ENCODE measurements at places on chromosomes 2 and 18. TPM values are rescaled to one million over a fixed set of nuclear protein-coding genes. Genes with fewer than 3 reads are reported as not detected.

DNA sequence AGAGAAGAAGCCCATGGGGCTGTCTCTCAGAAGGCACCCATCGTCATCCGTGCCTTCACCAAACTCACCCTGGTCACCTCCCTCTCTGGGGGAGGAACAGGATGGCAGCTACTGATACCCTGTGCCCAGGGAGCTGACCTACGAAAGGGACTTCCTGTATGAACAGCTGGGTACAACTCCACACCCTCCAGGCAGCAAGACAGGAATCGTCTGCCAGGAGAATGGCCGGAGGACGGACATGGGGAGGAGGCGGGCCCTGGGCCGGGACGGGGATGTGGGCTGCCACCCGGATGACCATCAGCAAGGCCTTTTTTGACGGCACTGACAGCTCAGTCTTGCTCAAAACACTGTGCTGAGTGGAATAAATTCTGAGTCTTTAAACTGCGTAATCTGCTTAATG lies 243.6 kb downstream of the HDAC4 start:
- no peak for DNase-seq

DNA sequence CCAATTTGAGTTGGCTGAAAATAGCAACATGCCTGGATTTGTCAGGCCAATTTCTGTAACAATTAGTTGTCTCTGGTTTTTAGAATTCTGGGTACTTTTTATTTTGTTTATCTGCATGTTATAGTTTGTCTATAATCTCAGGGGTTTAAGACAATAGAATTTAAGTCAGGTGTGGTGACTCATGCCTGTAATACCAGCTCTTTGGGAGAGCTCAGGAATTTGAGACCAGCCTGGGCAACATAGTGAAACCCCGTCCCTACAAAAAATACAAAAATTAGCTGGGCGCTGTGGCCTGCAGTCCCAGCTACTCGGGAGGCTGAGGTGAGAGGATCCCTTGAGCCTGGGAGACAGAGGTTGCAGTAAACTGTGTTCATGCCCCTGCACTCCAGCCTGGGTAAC lies 114.4 kb upstream of the GLS start:
- no peak for DNase-seq

- no peak for DNase-seq
Observed at GRCh38 chr2:234569776-234570430, 73.0 kb upstream of the ARL4C start.

GRCh38 chr2:45697190-45697589 lies 45.7 kb downstream of the PRKCE start:
- no peak for DNase-seq

Gene CAMKMT
- polyA plus RNA-seq, result 7.2 TPM

DNA sequence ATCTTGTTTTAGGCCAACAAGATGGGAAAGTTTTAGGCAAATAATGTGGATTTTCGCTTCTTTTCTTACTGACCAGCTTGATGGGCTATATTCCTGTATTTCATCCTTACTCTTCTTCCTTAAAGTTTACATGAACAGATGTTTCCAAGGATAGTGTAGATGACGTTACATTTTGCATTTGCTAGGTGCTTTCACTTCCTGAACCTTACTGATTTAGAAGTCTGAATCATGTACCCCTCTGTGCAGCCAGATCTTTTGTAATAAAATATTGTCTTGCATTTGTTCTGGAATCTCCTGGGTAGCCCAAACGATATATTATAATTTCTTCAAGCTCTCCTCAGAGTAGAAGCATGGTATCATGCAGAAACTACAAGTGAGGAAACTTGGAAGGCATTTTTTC lies 93.4 kb downstream of the CALCRL start:
- DNase-seq, result no peak

DNA sequence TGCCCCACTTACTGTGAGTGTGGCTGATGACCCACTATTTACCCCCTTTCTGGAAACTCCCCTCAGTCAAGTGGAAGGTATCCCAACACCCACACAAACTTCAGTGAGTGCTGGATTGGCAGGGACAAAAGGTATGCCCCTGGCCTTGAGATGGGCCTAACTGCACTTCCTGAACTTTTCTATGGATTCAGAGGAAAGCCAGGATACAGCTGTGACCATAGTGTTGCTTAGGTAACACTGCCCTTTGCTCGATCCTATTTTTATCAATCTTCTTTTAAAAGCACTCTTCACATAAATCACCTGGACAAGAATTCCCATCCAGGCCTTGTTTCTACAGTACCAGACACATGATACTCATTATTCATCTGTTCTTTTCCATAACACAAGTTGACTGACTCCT lies 671.5 kb upstream of the SLC8A1 start:
- no peak for DNase-seq

DNA sequence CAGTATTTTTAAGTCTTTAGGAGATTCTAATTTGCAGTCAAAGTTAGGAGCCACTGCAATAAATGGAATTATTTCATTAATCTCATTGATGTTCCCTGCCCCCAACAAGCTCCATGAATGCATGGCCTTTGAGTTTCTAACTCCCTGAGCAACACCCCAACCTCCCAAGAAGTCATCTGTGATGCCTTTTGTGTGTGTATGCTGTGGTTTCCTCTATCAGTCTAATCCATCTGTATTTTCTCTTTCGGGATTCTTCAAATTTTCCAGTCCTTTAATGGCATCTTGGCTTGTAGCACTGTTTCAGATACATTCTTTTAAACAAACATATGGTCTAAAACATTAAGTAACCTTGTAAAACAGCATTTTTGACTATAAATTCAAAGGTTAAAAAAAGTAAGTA lies 16.8 kb downstream of the SERPINB10 start:
- no peak for DNase-seq

Gene TMEM200C
- 0.58 TPM for polyA plus RNA-seq

Gene SPEG
- 0.57 TPM for polyA plus RNA-seq

Gene FSIP2
- polyA plus RNA-seq, result 0.01 TPM

Gene FAM237A
- polyA plus RNA-seq, result not detected

- DNase-seq, result no peak
Observed at GRCh38 chr18:45133276-45133675, 452.6 kb downstream of the SETBP1 start.

- no peak for DNase-seq
Observed at GRCh38 chr2:66305718-66306117, 129.2 kb upstream of the MEIS1 start.

Gene ACVR1C
- 0.90 TPM for polyA plus RNA-seq

DNA sequence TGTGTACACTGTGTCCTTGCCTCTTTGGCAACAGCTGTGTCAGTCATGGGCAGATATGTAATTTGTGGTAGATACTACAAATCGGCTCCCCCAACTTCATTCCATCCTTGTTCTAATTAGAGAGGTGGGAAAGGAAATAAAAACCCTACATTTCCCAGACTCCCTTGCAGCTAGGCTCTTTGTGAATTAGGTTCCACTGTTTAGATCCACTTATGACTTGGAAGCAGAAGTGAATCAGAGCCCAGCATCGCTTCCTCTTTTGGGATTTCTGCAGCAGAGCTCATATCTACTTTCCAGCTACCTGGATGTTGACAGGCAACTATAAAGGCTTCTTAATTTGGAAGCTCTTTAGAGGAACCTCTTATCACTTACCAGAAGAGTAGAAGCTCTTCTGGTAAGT lies 34.1 kb upstream of the NARS1 start:
- no peak for DNase-seq

DNA sequence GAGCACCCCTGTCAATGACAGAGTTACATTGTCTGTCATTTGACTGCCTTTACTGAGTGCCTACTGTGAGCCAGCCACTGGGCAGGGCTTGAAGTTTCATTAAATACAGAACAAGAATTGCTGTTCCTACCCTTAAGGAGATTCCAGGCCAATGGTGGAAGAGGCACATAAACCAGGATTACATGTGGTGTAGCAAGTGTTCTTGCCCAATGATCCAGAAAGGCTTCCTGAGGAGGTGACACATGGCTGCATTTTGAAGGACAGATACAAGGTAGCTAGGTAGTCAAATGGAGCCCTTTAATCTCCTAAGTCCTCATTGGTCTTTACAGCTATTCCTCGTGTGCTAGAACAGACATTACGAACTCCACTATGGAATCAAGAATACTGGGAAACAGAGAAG lies 312.7 kb downstream of the ETAA1 start:
- no peak for DNase-seq

Gene NCKAP1
- 16.1 TPM for polyA plus RNA-seq

Gene SLC14A1
- 0.56 TPM for polyA plus RNA-seq

DNA sequence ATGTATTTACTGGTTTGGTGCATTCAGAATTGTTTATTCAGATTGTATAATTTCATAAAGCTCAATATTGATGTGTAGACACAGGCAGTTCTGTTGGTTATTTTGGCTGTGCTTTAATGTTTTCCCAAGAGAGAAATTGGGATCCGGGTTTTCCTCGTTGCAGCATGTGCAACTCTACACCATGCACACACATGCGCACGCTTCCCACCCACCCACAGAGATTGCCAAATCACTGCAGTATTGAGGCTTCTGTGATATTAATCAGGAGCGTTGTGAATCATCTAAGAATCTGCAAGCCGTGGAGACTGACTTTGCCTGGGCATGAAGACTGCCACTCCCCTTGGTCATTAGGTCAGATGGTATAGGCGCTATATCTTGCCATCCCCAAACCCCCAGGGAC lies 571.5 kb downstream of the SLC4A3 start:
- no peak for DNase-seq

DNA sequence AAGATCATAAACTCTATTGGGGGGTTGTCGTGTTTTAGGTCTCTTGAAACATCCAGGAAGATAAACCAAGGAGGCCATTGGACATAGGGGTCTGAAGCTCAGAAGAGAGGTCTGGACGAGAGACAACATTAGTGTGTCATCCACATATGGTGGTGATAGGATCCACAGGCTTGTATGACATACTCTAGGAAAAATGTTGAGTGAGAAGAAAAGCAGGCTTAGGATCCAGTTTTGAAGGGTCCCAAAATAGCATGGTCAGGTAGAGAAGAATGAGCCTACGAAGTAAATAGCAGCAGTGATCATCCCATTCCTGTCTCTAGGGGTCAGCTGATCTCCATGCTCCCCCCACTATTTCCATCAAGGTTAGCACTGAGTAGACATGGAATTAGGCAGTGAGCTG lies 166.8 kb downstream of the ANKRD30B start:
- no peak for DNase-seq

DNA sequence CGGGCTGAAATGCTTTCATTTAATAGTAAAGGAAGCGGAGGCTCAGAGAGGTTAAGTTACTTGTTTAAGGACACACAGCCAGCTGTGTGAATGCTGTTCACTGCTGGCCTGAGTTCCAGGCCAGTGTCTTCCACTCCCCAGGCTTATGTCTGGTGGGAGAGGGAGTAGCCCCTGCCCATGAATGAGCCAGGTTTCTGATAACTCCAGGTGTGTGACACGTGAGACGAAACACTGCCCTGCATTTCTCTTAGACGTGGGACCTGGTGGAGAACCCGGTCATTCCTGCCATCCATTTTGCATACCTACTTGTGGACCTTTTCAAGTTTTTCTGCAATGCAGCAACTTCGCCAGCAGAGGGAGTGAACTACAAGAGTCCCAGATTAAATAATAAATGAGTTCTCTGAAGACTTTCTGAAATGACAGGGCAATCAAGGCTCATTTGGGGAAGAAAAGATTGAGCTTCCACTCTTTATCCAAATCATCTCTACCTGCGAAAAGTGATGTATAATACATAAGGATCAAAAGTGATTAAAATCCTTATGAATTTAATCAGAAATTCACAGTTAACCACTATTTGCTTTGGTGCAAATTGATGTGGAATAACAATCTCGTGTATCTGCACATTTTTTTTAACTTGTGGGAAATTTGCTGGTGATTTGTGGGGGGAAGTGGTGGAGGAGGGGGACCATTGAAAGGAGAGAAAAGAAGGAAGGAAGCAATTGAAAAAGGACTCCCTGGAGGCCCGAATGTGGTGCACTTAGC lies 79.4 kb upstream of the ASB18 start:
- no peak for DNase-seq

DNA sequence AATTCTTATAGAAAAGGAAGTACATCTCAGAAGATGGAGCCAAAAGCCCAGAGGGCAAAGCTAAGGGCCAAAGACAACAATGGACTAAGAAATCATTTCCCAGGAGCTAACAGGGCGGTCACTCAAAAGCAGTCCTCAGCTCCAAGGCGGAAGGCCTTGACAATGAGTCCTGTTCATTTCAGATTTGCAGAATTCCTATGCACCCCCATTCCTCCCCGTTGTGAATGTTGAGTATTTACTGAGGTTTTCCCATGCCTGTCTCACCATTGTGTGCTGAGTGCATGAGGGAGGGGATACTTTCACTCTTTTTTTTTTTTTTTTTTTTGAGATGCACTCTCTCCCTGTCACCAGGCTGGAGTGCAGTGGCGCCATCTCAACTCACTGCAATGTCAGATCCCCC lies 18.8 kb upstream of the DTNB start:
- no peak for DNase-seq

DNA sequence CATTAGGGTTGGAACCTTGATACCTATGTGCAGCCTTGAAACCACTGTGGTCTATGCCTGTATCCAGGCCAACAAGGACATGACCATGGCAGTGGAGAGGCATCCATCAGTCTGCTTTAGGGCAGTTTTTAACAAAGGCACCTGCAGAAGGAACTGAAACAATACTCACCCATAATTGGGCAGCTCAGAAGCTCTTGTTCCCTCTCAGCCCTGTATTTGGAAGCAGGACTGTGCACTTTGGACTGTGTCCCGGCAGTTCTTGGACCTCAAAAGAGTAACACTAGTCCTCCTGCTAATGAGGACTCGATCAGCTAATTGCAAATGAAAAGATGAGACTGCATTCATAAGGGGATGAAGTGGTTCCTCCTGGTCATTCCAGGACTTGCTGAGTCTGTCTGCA lies 500.2 kb upstream of the TNP1 start:
- no peak for DNase-seq

DNA sequence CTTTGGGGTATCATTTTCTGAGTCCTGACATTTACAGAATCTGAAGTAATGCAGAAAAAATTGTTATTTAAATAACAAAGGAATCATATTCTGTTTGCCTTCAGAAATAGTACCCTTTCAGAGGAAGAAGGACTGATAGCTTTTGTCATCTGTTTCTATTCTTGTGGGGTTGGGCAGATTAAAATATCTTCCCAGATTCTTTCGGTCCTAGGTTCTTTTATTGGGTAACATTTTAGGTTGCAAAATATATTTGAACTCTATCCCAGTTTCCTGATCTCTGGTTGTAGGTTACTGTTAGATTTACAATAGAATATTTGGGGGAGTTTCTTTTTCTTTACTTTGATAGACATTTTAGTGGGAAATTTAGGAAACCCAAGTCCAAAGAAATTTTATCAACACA lies 550.5 kb downstream of the SPAG16 start:
- DNase-seq, result no peak

- no peak for DNase-seq
Observed at GRCh38 chr18:3875961-3876360, 426.0 kb downstream of the TGIF1 start.

DNA sequence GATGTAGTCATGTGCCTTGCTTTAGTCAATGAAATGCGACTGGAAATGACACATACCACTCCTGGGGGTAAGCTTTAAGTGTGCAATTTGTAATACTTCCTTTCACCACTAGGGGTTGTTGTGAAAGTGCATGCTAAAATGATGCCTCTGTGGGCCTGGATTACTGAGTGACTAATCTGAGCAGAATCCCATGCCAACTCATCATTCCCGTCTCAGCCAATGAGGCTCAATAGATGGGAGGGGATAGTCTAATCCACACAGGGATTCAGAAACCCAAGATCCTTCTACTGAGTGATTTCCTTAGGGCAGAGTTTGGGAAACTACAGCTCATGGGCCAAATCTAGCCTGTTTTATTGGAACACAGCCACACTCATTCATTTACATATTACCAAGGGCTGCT lies 54.0 kb downstream of the HRH4 start:
- no peak for DNase-seq

Gene NT5C1B
- polyA plus RNA-seq, result 0.02 TPM

Measured in liver (tissue), 10 donors.